ENCODE measurements at places on chromosomes 1 and 21.

- peak; percentile 95 for DNase-seq
Observed at GRCh38 chr1:201714542-201715329, 114.2 kb upstream of the IPO9 start.

DNA sequence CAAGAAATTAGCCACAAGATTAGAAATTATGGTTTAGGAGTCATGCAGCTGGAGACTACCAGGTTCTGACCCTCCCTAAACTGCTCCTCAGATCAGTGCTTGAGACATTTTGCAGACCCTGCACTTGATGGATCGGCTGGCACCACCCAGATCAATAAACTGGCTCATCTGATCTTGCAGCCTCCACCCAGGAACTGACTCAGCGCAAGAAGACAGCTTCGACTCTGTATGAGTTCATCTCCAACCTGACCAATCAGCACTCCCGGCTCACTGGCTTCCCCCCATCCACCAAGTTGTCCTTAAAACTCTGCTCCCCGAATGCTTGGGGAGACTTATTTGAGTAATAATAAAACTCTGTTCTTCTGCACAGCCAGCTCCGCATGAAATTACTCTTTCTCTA lies 40.0 kb downstream of the L1TD1 start:
- no peak for DNase-seq

DNA sequence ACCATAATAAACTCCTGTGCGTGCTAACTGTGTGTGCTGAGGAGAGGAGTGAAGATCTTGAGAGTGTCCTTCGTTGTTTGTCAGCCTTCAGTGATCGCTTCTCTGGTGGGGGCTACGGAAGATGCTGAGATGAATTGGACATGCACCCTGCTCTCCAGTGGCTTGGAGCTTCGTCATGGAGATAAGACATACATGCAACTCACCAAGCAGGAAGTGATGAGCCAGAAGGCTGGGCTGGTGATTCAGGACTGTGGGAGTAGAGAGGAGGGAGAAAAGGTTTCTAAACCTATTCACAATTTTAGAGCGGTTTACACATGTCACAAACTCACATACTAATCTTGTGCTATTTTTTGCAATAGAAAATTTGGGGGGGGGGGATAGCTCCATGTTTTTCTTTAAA lies 128.9 kb upstream of the ADAR start:
- peak; percentile 79 for DNase-seq

DNA sequence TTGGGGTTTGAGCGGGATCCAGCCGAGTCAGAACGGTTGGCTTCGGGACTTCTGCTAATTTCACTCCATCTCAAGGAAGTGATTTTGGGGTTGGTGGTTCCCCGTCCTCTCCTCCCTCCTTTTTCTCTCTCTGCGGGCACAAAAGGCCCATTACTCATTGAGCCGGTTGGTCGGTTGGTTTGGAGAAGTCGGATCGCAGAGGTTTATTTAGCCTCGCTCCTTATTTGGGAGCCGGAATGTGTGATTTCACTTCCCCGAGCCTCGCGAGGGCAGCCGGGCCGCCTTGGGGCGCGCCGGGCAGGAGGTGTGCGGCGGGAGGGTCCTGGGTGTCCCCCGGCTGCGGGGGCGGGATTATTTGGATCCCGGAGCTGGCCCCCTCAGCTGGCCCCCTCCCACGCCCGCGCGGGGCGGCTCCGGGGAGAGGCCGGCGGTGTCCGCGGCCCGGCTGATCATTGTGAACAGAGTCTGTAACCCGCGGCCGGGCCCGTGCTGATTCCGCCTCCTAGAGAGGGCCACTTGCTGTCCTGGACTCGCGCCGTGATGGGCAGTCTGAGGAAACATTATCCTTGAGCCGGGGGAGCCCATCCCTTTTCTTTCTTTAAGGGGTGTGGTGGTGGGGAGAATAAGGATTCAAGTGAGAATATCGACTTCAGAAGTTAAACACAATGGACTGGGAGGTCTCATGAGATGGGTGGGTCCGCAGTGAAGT lies 1.2 kb downstream of the MAPKAPK2 start:
- DNase-seq = peak; percentile 91

Data from suppressor macrophage treated with lipopolysaccharide for 4 hours (primary cell).